NCI-H2227 treated with DMSO at 0.1 percent for 48 hours (cell line): ENCODE measurements at places on chromosomes 2 and 18.

DNA sequence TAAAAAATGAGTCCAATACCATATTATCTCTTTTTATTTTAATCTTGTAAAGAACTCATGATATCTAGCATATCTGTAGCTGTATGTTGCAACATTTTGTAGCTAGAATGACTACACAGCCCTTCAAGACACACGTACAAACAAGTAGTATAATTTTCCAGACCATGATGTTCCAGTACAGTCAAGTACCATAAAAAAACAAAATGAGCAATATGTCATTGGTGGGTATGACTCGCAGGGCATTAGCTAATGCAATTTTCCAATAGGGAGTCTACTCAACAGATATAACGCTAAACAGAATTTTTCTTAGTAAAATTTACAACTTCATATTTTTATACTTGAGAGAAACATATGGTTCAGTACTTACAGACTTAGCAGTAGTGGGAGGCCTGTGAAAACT, 53.6 kb upstream of the UGP2 start:
- DNase-seq, result no peak

DNA sequence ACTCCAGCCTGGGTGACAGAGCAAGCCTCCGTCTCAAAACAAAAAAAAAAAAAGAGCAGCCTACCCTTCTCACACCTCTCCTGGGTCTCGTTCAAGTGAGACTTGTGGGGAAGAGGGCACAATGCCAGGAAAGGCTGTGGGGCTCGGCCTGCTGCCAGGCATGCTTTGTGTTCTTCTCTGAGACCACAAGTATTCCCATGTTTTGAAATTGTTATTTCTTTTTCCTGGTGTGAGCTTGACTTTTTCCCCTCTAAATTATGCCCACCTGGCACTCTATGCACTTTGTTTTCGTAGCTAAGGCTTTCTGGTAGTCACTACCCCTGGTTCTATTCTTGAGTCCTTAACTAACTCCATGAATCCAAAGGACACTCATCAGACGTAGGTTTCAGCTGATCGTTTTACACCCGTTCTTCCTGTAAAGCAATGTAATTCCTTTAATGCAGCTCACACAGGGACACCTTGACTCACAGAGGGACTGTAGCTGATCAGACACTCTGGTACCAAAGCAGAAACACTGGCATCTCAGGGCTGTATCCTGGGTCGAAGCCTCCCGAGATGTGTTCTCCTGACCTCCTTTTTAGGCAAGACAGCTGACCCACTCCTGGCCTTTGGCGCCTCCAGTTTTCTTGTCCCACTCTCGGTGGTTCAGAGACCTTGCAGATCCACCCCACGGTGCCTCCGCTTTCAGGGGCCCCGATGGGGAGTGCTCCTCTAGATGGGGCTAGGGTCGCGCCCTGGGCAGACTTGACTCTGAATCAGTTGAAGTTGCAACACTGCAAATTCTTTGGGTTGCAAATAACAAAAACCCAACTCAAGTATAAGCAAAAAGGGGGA, 193.3 kb upstream of the AGAP1 start:
- DNase-seq, result no peak

- no peak for DNase-seq
Measured at GRCh38 chr2:27001950-27002349, 30.8 kb upstream of the TMEM214 start.

- DNase-seq, result no peak
Measured at GRCh38 chr2:134208825-134209224, 45.0 kb upstream of the MGAT5 start.

- DNase-seq, result no peak
Measured at GRCh38 chr2:102171946-102172345, 14.9 kb upstream of the IL1RL2 start.
